ENCODE measurements at places on chromosomes 16 and 17. TPM values are rescaled to one million over a fixed set of nuclear protein-coding genes. Genes with fewer than 3 reads are reported as not detected.

The TBC1D3 gene
- not detected for total RNA-seq

The ZNF267 gene
- 39.3 TPM for total RNA-seq

The SLC16A6 gene
- 8.1 TPM for total RNA-seq

GRCh38 chr16:4316864-4317531 is 1.1 kb downstream of the GLIS2 start:
- H3K27ac ChIP-seq: no peak overlapping the region
- no peaks in the 10 kb centered on the region for H3K36me3 ChIP-seq
- H3K27me3 ChIP-seq: peaks cover 6% of the 10 kb centered on the region
- H3K4me1 ChIP-seq: peaks cover 11% of the 10 kb centered on the region
- no peak for DNase-seq
- H3K4me3 ChIP-seq: no peak overlapping the region

DNA sequence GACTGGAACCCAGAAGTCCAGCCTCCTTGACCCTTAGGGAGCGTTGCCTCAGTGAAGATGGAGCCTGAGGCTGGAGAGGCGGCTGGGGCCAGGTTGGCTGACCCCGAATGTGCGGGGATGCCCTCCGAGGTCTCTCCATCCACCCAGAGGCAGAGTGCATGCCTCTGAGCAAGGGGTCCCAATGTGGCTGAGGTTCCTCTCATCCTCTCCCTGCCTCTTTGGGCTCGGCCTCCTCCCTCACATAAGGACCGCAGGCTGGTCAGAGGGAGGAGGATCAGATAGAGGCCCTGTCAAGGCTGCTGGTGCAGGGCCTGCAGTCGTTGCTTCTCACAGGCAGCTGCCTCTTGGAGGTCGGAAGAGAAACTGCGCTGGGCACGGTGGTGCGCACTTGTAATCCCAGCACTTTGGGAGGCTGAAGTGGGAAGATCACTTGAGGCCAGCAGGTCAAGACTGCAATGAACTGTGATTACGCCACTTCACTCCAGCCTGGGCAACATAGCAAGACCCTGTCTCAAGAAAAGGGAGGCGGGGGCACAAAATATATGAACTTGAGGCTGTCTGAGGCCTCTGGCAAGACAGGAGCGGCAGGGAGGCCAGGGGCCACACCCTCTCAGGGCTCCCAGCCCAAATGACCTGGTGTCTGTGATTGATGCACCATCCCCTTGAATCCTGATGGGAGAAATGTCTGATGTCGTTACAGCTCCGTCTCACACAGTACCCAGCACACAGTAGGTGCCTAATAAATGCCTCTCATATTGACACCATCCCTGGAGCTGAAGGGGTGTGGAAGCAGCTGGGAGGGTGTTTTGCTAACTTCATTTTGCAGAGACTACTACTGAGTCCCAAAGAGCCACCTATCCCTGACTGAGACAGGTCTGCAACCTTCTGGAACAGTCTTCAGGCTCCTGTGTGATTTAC is 220.1 kb upstream of the GSE1 start:
- H3K36me3 ChIP-seq: no peaks in the 10 kb centered on the region
- H3K27me3 ChIP-seq: no peaks in the 10 kb centered on the region
- no peak overlapping the region for H3K4me3 ChIP-seq
- DNase-seq: no peak
- no peak overlapping the region for H3K27ac ChIP-seq

GRCh38 chr16:52603015-52603414 is 56.1 kb upstream of the TOX3 start:
- no peak overlapping the region for H3K27ac ChIP-seq
- H3K36me3 ChIP-seq: no peaks in the 10 kb centered on the region
- no peak overlapping the region for H3K4me3 ChIP-seq

GRCh38 chr17:9169116-9169515 is 147.8 kb downstream of the NTN1 start:
- H3K36me3 ChIP-seq: no peaks in the 10 kb centered on the region
- no peaks in the 10 kb centered on the region for H3K27me3 ChIP-seq
- H3K4me3 ChIP-seq: no peak overlapping the region
- H3K4me1 ChIP-seq: no peaks in the 10 kb centered on the region

Measured in GM12878 (cell line).